HCT116 (cell line): ENCODE measurements at places on chromosomes 5 and 9. TPM values are rescaled to one million over a fixed set of nuclear protein-coding genes. Genes with fewer than 3 reads are reported as not detected.

GRCh38 chr9:98570663-98571440, 137.9 kb downstream of the GABBR2 start:
- no peak for DNase-seq

DNA sequence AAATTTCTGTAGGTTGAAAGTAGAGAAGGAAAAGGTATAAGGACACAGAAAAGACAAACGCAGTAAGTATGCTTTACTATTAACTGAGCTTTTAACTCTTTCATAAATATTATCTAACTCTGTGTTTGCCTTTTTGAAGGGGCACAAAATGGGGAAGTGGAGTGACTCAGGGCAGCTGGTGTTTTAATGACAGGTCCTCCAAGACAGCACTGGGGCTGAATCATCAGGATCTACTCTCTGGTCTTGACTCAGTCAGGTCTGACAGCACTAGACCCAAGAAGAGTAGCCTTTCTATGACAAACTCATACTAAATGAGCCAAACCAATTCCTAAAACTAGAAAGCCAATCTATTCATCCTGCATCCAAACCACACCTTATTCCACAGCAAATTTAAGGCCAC, 102.2 kb downstream of the APTX start:
- DNase-seq: no peak

DNA sequence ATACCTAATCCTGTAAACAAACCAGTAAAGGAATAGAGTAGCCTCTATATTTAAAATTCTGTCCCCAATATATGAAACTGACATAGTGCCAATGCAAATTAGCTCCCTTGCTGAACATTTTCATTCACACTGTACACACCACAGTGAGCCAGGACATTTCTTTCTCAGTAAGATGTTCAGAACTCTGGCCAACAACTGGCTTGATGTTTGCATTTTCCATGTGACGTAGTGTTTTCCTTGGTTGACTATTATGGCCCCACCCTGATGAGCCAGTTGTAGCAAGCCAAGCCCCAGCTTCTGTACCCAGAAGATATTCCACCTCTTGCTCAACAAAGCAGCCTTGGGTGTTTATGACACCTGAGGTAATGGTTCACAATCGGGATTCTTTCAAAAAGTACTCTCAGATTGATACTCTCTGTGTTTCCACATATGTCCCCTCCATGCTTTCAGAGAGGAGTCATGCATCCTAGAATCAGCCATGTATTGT, 17.7 kb upstream of the ANXA1 start:
- no peak for DNase-seq

GRCh38 chr5:139105621-139106071, 92.5 kb downstream of the SIL1 start:
- DNase-seq: no peak

- DNase-seq: no peak
Measured at GRCh38 chr5:8481007-8481406, 612.1 kb downstream of the MTRR start.

ENTPD2 gene
- 32.5 TPM for total RNA-seq

QRFP gene
- total RNA-seq: not detected

DNA sequence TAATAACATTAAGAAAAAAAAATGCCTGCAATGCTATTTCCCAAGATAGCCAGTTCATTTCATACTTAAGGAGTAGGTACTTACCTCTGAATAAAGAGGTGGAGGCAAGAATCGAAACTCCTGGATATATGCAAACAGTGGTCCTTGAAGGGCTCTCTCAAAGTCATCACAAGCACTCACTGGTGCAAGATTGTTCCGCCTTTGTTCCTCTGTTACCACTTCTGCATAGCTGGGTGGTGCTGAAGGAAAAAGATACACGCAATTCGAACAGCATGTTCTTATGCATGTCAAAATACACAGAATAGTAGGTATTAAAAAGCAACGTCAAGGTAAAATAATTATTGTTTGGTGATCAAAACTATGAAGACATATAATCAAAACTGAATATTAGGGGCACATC, 9.5 kb downstream of the ARRDC3 start:
- no peak for DNase-seq

GRCh38 chr5:79193643-79194042, 42.3 kb upstream of the JMY start:
- DNase-seq: no peak

CER1 gene
- total RNA-seq: not detected

GRCh38 chr5:143318833-143319232, 84.7 kb downstream of the NR3C1 start:
- no peak for DNase-seq

- DNase-seq: no peak
Measured at GRCh38 chr9:128254362-128254761, 21.4 kb downstream of the GOLGA2 start.

DNA sequence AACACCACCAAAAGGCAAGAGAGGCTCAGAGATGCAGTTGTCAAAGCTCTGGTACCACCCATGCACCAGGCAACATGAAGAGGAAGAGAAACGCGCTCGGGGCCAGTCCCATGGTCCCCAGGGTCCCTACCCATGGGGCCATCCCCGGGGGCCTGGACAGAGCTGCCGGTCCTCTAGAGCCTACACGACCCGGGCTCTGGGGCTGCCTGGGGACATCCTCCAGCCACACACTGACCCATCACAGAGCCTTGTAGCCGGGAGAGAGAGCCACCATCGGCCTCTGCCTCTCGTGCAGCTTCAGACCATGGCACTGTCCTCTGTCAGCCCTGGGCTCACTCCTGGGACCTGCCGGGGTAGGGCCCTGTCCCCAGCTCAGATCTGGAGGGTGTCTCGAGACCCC, 23.7 kb downstream of the VAV2 start:
- no peak for DNase-seq

GRCh38 chr5:126383776-126384175, 39.4 kb upstream of the GRAMD2B start:
- DNase-seq: no peak

GRXCR2 gene
- not detected for total RNA-seq

GRCh38 chr5:14732991-14733390, 68.5 kb downstream of the OTULIN start:
- no peak for DNase-seq

GRCh38 chr9:89640361-89640760, 35.5 kb downstream of the GADD45G start:
- DNase-seq: no peak

DNA sequence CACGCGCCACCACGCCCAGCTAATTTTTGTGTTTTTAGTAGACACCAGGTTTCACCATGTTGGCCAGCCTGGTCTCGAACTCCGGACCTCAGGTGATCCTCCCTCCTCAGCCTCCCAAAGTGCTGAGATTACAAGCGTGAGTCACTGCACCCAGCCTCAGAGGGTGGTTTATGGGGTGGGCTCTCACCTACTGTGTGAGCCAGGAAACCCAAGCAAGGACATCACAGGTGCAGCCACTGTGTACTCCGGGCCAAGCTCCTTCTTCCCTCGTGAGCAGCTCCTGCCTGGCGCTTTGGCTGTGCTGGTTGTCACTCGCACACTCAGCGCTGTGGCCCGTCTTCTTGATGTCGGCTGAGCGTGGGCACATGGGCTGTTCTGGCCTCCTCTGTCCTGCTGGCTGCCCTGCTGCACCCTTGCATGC, 70.1 kb downstream of the WNK2 start:
- DNase-seq: no peak

- DNase-seq: no peak
Measured at GRCh38 chr5:121692158-121692557, 159.5 kb upstream of the FTMT start.

DNA sequence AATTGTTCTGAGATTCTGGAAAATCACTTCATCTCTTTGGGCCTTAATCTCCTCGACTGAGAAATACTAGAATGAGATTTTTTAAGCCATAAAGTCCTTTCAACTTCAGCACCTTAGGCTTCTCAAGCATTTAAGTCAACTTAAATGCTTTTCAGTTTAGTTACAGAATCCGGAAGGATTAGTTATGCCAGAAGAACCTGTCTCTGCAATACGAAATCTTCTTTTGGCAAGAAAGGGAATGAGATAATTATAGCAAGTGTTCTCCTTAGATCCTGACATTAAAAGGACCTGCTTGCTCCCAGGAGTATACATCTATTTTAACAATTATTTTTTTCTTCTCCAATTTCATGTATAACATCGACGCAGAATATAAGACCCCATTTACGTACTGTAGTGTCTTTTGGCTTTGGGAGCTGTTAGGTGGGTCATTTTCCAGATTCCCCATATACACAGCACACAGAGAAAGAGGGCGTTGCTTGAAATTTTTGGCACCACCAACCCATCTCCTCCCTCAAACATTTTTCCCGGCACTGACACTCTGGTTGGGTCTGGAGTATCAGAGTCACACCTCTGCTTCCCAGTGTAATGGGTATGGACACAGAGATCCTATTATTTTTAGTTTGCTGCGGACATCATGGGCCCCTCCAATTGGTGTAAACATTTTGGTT, 43.6 kb upstream of the CLINT1 start:
- no peak for DNase-seq

GRCh38 chr5:168874713-168875380, 295.7 kb upstream of the PANK3 start:
- peak; percentile 16 for DNase-seq

GRCh38 chr9:121950441-121950840, 142.7 kb downstream of the TTLL11 start:
- DNase-seq: no peak

DNA sequence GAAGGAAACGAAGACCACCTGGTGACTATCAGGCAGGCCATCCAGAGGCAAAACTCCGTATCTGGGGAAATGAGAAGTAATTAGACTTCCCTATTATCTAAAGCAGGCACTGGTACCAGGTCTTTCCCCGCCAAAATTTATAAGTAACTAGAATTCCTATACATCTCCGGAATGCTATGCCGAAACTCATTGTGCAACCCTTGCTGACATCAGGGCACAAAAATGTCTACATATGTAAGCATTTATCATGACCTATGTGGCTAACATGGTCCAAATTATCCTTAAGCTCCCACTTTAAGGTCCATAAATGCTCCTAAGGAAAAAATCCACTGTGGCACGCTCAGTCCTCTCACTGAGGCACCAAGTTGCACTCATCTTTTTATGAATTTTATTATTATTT, 17.8 kb downstream of the ACTL7B start:
- no peak for DNase-seq

GRCh38 chr5:146805081-146805480, 73.5 kb downstream of the PPP2R2B start:
- DNase-seq: no peak

SH3RF2 gene
- 14.3 TPM for total RNA-seq

DNA sequence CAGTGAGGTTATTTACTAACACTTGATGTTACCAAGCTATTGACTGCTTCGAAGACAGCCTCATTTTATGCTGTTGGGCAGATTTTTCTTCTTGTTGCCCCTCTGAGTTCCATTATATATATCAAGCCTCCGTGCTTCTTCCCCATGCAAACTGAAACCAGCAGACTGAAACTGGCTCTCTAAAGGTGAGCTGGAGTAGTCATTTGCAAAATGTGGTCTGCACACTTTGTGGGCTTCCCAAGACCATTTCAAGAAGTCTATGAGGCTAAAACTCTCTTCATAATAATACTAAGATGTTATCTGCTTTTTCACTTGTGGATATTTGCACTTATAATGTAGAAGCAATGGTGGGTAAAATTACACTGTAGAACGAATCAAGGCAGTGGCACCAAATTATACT, 13.9 kb downstream of the SLC36A1 start:
- no peak for DNase-seq

FABP6 gene
- total RNA-seq: 8.5 TPM

HSD17B3 gene
- 0.37 TPM for total RNA-seq

- DNase-seq: no peak
Measured at GRCh38 chr9:77827104-77827784, 179.1 kb upstream of the GNA14 start.

PCDHB14 gene
- 0.27 TPM for total RNA-seq

GRPEL2 gene
- total RNA-seq: 48.9 TPM

DNA sequence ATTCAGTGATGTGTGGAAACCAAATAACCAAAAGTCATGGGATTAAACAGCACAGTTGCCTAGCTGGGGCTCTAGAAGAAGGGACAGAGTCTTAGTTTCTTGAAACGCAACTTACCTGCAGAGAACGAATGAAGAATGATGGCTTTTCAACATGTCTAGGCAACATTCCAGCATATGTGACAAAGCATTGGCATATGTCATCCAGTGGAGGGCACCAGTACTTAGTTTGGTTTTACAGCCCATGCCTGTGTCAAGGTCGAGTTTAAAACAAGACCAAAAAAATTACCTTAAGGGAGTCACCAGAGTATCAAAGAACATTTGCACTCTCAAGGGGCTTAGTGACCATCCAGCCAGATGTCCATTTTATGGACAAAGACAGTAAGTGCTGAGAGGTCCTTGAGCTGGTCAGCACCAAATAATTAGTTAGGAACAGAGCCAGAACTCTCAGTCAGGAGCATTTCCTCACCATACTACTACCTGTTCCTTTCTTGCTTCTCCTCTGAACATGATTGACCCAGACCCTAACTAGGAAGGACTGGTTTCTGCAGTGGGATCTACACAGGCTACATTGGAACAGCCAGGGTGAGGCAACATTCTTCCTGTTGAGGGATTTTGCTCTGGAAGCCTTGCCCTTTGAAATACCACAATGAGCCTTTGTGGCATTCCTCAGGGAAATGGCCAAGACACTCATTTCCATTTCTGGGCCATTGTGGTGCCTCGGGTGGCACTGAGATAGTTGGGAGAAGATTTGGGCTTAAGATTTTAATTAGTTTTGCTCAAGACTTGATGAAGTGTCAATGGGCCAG, 75.4 kb upstream of the ANKH start:
- peak; percentile 37 for DNase-seq
